CD4-positive, alpha-beta T cell treated with Interleukin-4 for 4 hours (primary cell): ENCODE measurements at places on chromosomes 16 and 17.

DNA sequence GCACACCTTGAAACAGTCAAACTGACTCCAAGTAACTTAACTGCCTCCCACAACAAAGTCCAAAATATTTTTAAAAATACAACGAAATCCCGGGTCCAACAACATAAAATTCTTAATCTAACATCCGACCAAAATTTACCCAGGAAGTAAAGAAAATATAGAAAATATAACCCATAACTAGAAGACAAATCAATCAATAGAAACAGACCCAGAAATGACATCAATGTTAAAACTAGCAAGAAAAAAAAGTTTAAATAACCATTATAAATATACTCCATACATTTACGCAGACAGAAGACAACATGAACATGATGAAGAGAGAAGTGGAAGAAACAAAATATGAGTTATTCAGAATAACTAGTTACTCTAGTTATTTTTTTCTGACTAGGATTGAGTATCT, 3.7 kb downstream of the ZNF597 start:
- no peak for DNase-seq

- no peak for DNase-seq
Observed at GRCh38 chr16:19167710-19168370, at the start of gene SYT17. TSS of gene SYT17 (plus strand) at chr16:19168240. CDS start at chr16:19168647, 407 bp downstream.

DNA sequence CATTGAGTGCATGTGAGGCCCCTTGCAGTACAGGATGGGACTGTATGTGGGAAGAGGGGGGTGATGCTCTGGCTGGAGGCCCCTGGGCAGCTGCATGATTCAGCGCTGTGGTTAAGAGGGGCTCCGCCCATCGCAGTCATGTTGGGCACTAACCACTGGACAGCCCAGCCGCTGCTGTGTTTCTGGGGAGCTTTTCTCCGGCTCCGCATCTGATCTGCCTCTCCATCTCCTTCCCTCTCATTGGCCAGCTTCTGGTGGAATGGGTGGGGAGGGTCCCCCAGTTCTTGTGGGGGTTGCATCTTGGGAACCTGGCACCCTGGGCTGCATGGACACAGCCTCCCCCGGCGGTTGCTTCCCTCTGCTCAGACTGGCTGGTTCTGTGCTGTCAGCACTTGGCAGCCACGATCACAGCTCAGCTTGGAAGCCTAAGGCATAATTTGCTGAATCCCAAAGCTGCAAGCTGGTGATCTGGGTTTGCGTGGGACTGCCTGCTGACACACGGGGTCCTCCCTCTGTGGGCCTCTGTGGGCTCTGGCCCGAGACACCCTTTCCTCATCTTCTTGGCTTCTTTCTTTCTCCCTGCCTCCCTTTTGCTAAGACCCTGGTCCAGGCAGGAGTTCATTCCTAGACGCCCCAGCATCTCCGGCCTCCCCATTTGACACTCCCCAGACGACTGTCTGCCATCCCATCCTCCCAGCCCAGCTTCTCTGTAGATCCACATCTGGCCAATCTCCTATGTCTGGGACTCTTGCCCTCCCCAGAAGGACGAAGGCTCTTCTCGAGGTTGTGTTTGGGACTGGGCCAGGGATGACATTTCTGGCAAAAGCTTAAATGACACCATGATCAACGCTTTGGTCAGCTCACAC, 168.3 kb downstream of the SEC14L1 start:
- no peak for DNase-seq

DNA sequence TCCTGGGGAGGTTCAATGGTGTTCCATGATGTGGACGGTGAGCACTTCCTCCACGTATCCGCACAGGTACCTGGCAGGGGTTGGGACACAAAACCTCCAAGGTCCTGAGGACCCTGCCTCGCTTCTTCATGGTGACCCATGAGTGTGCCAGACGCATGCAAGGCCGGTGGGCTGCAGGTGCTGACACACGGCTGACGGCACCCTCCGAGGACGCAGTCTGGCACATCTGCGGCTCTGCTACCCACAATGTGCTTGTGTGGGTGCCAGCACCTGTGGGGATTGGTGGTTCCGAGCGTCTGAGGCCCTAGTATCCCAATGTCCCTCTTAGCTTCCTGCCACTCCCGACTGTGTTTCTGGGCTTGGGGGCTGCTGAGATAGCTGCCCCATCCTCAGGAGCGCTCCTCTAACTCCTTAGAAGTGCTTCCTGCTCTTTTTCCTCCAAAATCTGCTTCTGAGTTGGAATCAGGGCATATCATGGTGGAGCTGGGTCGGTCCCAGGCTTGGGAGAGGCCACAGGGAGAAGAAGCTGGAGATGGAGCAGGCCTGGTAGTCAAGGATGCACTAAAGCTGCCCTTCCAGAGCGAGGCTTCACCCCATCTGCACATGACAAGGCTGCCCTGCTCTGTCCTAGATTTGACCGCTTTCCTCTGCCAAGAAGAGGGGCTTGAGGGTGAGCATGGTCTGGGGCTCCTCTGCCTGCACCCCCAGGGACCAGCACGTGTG, 1.6 kb downstream of the CYGB start:
- DNase-seq, result no peak

DNA sequence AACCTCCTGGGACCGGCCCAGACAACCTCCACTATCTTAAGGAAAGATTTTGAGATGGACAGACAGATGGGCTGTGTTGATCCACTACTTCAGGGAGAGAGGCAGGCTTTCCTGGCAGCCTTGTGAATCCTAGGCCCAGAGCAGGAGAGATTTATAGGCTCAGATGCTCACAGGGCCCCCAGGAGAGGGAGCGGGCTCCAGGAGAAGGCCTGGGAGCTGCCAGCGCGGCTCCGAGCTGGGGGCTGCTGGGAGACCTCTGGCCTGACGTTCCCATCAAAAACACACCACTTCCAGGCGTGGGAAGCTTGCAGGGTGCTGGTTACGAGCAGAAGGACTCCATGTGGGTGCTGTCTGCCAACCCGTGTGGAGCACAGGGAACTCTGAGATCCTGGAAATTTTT, 53.2 kb downstream of the MYH11 start:
- DNase-seq, result no peak

DNA sequence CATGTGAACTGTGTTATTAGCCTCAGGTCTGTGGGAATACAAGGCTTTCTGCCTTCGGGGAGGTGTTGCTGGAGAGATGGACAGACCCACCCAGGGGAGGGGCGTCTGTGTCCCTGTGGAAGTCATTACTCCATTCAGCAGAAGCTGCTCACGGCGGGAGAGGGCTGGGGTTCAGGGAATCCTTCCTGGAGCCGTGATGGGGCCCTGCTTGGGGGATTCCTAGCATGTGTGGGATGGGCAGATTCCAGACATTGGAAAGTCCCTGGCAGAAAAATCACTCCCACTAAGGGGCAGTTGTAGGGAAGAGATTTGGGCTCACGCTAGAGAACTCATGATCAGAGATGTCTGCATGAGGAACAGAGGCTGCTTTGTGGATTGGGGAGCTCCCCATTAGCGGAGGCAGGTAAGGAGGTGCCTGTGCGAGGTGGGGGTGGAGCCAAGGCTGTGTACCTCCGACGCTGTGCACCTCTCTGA, 56.3 kb upstream of the IL34 start:
- DNase-seq, result no peak

- no peak for DNase-seq
Observed at GRCh38 chr17:59093702-59094231, 12.9 kb downstream of the TRIM37 start.

- DNase-seq, result no peak
Observed at GRCh38 chr17:322006-322780, 30.4 kb downstream of the RPH3AL start.

DNA sequence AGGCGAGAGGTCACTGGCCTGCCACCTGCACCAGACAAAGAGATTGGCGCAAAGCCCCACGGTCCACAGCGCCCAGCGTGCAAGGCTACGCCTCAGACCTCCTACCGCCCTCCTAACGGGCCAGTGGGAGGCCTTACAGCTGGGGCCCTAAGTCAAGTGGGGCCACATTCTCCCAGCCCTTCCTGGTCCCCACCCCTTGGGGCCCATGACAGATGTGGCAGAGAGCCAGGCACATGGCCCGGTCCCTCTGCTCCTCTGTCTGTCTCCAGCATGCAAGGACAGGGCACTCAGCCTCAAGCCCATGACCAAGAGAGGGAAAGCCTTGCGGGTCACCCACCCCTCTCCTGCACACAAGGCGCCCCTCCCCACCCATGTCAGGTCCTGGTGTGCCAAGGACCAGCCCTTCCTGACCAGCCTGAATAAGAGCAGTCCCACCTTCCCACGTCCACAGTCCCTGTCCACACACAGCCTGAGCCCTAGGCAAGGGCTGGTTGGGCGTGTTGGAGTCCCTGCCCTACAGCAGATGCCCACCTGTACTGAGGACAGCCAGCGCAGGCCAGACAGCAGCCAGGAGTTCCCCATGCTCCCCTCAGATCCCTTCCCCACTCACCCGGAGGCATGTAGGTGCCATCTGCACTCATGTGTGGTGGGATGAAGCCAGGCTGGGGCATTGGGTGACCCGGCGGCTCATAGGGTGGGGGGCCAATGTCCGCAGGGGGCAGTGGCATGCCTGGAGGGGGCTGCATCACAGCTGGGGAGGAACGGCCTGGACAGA, 25.3 kb downstream of the CDIP1 start:
- no peak for DNase-seq
